ENCODE measurements at places on chromosomes 3 and 15.

GRCh38 chr3:24521420-24522145 lies 26.9 kb upstream of the THRB start:
- DNase-seq: no peak

DNA sequence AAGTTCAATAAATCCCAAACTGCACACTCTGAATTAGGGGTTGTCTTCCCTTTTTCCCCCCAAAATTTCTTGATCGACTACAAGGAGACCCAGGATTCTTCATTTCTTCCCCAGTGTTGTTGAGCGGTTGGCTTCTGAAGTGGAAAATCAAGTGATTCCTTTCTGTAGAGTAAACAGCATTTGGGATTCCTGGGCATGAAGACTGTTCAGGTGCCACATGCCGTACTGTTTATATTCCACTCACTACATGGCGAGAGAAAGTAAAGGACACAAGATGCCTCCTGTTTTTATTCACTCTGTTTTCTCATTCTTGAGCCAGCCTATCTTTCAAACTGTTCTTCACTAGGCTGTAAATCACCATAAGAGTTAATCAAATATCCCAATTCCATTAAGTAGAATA lies 12.6 kb downstream of the FSTL1 start:
- DNase-seq: no peak

GRCh38 chr3:172145031-172145686 lies 105.8 kb downstream of the FNDC3B start:
- no peak for DNase-seq

DNA sequence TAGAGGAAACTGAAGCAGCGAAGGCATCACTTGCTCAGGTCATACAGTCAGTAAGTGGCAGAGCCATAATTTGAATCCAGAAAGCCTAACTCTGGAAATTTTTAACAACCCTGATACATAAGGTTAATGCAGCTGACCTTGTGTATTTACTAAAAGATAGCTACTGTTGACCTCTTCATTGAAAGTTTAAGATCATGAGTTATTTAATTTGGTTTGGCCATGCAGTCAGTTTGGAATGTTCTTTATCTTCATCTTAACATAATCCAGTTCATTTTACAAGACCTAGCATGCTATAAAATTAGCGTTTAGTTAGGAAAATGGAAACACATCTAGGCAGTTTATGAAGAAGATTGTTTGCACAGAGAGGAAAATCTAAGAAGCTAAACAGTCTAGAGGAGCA lies 240.9 kb downstream of the RBMS3 start:
- no peak for DNase-seq

DNA sequence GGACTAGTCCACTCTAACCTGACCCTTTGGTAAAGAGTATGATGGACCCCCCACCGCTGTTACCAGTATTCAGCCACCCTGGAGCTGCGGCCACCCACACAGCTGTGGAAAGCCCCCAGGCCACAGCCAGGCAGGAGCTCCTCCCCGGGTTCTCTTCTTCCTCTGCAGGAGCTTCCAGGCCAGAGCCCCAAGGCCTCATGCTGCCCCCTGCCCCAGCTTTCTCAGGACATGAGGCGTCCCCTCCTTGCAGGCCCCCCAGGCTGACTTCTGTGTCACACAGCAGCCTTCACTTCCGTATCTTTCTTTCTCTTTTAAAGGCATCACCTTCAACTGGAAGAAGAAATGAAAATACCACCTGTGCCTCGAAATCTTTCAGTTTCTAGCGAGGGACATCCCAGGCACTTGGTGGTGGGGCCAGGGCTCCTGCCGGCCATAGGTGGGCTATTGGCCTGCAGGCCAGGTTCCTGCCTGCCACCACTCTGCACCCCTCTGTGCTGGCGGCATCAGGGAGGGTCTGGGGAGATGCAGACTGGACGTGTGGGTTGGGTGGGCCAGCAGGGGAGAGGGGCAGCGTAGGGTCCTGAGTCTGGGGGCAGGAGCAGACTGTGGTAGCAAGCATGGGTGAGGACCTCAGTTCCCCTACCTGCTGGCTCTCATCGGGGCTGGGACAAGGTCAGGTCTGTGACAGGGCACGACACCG lies 19.9 kb downstream of the KLF13 start:
- no peak for DNase-seq

GRCh38 chr15:67067930-67068551 lies 2.6 kb downstream of the SMAD3 start:
- DNase-seq: no peak

DNA sequence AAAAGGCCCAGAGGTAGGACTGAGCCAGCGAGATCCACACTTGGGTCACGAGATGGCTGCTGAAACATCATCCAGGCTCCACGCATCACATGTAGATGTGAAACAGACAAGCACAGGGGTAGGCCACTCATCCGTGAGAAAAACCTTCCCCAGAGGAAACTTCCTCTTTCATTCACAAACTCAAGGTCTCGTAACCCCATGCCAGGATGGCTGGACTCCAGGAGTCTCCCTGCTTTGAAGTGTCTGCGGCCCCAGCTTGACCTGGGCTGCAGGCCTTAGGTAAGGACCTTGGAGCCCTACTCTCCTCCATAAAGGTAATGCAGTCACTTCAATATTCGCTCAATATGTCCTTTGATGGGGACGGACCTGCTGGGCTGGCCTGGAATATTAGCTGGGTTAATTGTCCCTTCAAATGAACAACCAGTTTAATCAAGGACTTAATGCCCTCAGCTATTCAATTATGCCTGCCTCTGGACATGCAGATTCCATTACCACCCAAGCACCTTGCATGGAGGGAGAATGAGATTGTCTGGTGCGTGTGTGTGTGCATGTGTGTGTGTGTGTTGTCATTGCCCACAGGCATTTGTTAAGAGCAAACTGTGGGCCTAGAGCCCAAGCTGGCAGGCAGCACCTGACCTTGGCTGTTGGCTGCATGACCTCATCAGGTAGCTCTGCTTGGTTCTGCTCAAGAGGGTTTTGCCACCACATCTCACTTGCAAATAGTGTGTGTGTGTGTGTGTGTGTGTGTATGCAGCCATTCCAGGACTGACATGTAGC lies 186.9 kb upstream of the TLE3 start:
- DNase-seq: peak; percentile 65

DNA sequence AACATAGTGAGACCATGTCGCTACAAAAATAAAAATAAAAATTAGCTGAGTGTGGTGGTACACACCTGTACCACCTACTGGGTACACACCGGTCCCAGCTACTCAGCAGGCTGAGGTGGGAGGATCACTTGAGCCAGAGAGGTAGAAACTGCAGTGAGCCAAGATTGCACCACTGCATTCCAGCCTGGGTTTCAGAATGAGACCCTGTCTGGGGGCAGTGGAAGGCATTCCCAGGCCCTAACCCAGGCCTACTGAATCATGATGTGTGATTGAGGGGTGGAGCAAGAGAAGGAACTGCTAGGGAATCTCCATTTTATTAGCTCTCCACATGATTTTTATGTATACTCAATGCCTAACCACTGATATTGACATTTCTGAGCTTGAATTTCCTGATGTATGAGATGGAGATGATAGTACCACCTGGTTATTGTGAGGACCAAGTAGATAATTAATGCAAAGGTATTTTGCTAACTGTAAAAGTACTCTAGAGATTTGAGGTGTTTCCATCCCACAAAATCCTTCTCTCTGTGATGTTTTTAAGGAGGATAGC lies 169.5 kb upstream of the UMPS start:
- DNase-seq: no peak

GRCh38 chr3:197508461-197508860 lies 47.3 kb downstream of the BDH1 start:
- no peak for DNase-seq

- DNase-seq: no peak
These were observed 24.8 kb downstream of the PSTPIP1 start for GRCh38 chr15:77019521-77020331.

- DNase-seq: no peak
These were observed 183.9 kb downstream of the TPRG1 start for GRCh38 chr3:189355481-189356201.

DNA sequence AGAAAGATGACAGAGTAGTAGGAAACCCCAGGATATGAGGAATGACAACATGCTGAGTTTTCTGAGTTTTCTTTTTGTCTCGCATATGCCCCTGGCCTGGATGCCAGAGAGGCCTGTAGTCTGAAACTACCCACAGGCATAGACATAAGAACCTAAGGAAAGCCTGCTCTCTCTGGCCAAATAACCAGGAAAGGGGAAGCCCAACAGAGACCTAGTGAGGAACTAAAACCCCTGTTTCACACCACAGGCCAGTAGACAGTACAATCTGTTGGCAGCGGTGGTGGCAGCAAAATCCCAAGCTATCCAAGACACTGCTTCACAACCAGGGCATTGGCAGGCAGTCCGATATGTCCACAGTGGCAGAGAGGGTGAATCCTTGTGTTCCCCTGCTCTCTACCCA lies 55.0 kb upstream of the DCP1A start:
- DNase-seq: no peak

DNA sequence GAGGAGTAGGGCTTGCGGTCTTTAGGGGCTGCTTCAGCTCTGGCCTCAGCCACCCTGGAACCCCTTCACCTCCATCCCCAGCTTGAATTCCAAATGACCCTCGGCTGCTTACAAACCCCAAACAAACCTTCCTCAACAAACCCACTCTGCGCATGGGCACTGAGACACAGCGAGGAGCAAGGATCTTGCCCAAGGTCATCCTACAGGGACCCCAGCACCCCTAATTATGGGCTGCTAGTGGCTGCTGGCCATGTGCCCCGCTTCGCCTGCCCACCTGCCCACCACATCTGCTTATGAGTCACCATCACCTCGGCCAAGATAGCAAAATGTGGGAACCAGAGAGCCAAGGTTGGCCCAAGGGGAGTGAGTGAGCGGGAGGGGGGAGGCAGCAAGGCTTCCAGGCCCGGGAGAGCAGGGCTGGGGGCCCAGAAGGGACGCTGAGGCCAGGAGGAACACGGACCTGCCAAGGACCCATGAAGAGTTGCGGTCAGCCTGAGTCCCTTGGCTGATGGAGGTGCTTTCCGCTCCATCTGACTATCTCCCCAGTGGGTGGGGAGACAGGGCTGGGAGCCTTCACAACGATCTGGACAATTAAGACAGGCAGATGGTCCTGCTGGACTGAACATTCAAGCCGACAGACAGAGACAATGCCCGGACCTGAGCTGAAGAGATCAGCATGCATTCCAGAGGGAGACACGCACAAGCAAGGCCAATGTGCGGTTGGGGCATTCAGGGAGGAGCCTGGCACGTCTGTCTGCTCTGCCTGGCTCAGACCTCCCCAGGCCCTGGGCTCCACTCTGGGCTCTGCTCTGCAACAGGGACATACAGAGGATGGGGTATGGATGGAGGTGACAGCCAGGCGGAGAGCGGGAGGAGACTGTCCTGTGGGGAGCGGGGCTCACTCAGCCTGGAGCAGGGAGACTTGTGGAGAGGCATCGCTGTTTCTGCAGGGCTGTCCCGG lies 10.8 kb upstream of the GRIP2 start:
- no peak for DNase-seq

DNA sequence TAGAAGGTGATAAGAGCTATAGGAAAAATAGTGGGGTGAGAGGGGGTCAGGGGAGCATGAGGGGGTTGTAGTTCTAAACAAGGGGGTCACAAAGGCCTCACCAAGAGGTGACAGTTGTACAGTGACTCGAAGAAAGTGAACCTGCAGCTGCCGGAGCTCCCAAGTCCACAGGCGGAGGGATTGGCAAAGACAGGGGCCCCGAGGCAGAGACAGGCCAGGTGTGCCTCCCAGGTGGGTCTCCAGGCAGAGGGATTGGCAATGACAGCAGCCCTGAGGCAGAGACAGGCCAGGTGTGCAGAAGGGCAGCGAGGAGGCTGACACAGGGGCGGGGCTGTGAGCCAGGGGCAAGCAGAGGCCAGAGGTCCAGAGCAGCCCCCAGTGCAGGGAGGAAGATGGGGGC lies 63.7 kb downstream of the DNAJB8 start:
- DNase-seq: no peak

DNA sequence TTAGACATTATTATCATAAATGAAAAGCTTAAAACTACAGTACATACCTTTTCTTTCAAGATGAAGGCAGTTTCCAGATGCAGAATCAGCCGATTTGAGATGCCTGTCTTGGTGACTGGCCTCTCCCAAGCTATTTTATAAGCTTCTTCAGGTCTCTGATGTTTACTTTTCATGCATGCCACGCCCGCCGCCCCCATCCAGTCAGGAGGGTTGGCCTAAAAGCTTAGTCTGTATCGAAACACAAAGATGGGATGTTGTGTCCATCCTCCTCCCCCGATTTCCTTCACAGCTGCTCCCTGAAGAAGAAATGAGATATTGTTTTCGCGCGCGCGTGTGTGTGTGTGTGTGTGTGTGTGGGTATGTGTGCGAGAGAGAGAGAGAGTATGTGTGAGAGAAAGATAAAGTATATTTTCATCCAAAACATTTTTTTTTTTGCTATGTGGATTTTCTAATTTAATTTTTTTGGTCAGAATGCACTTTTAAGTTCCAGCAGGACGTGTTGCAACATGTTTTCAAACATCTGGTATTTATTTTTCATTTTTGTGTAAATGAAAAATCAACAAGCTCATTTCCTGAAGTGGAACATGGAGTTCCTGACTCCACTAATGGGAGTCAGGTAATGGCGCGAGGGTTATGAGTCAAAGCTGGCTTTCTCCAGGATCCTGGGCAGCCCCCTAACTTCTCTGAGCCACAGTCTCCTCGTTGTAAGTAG lies at the start of gene APOD:
APOD (minus strand) TSS at position 110 of the 712 bp plus-strand sequence. CDS start 4,479 bp downstream, outside the sequence.
- DNase-seq: peak; percentile 82

- DNase-seq: no peak
These were observed 662 bp upstream of the GLCE start for GRCh38 chr15:69159805-69160140.

DNA sequence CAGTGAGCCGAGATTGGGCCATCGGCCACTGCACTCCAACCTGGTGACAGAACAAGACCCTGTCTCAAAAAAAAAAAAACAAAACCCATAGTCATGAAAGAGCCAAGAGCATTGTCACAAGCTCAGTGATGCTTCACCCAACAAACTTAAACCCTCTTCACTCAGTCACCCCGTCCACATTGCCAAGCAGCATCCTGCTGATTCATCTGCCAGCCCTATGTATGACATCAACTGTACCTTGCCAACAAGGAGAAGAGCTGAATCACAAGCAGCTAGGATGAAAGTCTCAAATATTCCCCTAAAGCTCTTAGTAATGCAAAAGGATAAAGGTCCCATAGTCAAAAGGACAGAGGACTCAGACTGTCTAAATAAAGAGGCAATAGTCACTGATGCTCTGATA lies 90.0 kb downstream of the ANO10 start:
- no peak for DNase-seq

DNA sequence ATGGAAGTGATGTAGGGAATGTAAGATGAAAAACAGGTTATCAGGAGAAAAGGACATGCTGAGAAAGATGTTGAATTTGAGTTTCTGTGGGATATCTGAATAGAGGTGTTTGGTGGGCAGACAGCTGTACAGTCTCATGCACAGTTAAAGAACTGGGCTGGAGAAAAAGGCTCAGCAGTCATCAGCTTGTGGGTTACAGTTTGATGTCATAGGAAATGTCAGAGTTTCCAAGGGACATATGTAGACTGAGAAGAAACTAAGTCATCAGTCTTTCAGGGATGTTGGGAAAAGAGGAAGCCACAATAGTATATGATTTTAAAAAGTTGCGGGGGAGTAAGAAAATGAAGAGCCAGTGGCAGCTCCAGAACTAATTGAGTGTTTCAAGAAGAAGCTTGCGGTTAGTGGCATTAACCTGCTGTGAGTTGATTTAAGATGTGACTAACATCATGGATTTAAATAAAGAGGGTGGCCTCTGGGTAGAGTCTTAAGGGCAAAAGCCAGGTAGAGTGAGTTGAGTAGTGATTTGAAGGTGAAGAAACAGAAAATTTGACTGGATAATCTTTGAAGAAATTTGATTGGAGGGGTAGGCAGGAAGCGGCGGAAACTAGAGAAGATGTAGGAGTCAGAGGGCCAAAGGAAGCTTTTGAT lies 24.6 kb downstream of the GORASP1 start:
- no peak for DNase-seq

Data from DMS79 (cell line).